ENCODE measurements at places on chromosomes 16 and 17.

- no peak for DNase-seq
Measured at GRCh38 chr17:7562208-7562605, 488 bp downstream of the SENP3 start.

DNA sequence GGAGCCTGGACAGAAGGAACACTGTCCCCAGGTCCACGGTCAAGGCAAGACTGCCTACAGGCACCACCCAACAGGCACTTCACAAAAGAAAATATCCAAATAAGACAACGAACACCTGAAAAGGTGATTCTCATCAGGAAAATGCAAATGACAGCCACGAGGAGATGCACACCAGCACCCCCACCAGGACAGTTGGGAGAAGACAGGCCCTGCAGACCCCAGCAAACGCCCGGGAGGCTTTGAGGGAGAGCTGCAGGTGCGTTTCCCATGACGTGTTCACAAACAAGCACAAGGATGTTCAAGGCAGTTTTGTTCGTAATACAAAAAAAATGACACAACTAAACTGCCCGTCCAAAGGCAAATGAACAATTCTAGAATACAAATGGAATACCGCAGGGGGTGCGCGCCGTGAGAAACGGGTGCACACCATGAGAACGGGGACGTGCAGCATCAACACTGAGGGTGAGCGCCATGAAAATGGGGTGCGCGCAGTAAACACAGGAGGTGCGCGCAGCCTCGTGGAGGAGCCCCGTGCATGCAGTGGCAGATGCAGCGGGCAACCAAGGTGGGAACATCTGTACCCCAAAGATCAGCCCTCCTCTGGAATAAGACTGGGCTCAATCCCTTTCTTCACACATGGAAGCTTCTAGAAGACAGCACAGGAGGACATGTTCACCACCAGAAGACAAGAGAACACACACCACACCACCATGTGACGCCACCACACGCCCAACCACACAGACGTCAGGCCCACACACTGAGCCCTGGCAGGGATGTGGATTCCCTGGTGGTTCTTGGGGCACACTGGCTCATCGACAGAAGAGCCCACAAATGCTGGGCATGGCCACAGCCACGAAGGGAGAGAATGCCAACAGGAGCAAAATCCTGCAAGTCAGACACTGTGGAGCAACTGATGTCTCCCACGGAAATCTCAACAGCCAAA lies 91.2 kb downstream of the ZNF778 start:
- DNase-seq, result no peak

- no peak for DNase-seq
Measured at GRCh38 chr16:47045023-47045422, 71.5 kb upstream of the DNAJA2 start.

DNA sequence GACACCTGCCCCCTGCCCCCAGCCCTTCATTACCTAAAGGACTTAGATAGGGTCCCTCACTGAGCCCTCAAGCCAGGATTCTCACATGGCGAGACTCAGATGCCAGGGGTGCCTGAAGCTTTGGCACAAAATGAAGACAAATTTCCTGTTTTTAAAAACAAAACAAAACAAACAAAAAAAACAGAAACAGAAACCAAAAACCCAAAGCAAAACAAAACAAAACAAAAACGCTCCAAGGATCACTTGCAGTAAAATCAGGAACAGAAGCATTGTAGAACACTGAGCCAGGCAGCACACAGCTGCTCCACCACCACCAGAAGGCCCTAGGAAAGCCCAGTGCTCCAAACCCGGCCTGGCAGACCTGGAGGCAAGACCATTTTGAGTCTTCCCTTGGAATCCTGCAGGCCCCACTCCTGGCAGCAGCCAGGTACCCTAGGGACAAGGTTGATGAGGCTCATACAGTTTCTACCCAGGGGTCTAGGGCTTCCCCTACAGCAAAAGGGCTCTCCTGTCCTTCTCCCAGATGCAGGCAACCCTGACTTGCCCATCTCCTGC lies 20.8 kb downstream of the MYO18A start:
- DNase-seq, result no peak

DNA sequence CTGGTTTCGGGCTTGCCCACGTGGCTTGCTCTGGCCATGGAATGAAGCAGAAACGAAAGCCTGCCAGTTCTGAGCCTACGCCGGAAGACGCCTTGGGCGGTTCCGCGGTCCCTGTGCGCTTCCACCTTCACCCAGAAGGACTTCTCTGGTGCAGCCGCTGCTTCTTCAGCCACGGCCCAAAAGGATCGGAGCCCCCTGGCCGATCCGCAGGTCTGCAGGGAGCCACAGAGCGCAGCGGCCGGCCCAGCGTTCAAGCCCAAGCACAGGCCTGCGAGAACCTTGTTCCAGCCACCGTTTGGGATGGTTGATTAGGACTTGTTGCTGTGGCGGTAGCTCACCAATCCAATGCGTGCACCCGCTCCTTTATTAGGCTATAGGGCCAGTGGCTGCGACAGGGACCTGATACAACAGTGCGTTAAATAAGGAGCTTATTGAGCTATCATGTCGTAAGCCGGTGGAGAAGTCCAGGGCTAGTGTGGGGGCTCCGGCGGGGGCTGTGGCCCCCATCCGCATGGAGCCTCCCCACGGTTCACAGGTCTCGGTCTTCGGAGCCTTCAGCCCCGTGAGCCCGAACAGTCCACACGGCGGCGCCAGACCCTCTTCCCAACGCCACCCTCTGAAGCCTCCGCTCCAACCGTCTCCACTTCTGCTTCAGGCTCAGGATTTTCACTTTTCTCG lies 10.2 kb upstream of the MPP2 start:
- no peak for DNase-seq

Measured in GM04503 (cell line).